ENCODE measurements at places on chromosomes 13 and 19. TPM values are rescaled to one million over a fixed set of nuclear protein-coding genes. Genes with fewer than 3 reads are reported as not detected.

DNA sequence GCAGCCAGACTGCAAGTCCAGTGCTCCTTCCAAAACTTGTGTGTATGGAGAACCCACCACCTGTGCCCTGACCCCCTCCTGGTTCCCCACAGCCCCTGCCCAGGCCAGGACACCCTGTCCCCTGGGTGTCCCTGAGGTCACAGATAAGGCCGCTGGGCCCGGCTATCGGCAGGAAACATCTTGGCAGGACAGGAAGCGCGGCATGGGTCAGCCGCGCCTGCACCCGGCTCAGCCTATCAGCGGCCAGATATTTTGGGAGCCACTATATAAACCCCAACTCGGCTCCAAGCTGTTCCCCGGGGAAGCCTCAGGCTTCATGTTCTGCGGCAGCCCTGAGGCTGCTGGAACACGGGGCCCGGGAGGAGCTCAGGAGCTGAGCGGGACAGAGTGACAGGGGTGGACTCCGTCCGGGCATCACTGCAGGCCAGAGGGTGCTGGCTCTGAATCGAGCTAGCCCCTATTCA, 60.8 kb downstream of the AP1M1 start:
- DNase-seq = no peak

DNA sequence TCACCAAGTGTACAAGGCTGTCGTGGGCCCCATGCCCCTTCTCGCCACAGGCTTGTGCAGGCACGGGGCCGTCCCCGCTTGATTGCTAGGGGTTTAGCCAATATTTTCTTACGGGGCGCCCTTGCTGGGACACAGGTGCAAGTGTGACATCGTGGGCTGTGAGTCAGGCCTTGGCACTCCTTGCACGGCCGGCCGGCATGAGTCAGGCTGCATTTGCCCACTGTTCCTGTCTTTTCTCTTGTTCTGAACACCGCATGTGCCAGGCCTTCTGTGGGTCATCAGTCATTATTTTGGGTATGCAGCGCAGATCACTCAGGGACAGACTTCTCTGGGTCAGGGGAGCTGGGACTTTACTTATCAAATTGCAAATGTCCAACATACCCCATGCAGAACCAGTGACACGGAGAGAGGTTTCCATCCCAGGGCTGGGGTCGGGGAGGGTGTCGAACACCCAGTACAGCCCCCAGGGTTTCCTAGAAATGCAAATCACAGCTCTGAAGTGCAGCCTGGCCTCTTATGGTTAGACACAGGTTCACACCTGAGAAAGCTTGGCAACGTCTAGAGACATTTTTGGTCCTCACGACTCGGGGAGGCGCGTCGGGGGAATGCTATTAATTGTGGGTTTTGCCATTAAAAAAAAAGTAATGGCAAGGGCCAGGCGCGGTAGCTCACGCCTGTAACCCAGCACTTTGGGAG, 22.5 kb upstream of the KLF2 start:
- no peak for DNase-seq

- DNase-seq = no peak
These were observed 44.9 kb downstream of the TEX29 start for GRCh38 chr13:111365149-111366005.

The NCCRP1 gene
- total RNA-seq = 1.1 TPM

- no peak for DNase-seq
These were observed 61.9 kb upstream of the ATP12A start for GRCh38 chr13:24618011-24618955.

- no peak for DNase-seq
These were observed 572 bp downstream of the SHISA2 start for GRCh38 chr13:26051231-26051656.

The DGKH gene
- 36.4 TPM for total RNA-seq

The FCHO1 gene
- 1.4 TPM for total RNA-seq

- no peak for DNase-seq
These were observed 118.8 kb downstream of the VWA8 start for GRCh38 chr13:41842036-41842620.
